NCI-H2107 (cell line): ENCODE measurements at places on chromosomes 2 and 18.

DNA sequence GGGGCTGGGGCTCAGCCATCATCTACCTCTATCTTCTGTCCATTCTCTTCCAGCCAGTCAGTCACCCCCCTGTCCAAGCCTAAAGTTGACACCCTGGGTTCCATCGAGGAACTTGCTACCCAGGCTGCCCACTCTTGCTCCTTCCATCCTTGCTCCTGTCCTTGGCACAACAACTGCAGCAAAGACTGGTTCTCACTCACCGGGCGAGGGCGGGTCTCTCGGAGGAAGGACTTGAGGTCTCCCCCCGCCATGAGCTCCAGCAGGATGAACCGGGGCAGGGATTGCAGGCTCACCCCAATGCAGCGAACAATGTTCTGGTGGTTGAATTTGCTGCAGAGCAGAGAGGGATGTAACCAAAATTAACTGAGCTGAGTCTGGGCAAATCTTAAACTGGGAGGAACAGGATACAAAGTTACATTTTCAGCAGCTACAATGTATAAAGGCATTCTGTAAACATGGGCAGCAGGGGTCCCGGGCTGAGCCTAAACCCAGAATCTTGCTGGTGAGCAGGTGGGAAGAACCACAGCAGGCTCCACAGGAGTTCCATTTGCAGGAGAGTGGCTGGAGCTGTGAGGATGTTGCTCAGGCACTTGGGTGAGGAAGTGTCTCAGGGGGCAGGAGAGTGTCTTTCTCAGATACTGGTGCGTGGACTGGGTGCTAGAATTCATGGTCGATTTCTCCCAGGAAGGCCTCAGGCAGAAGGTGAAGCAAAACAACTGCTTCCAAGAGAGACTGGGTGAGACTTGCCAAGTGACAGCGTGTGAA is 105.5 kb downstream of the CLIP4 start:
- DNase-seq = no peak

GRCh38 chr2:99975386-99975785 is 167.0 kb downstream of the AFF3 start:
- DNase-seq = no peak

GRCh38 chr2:54015798-54016699 is 45.3 kb upstream of the PSME4 start:
- DNase-seq = no peak

DNA sequence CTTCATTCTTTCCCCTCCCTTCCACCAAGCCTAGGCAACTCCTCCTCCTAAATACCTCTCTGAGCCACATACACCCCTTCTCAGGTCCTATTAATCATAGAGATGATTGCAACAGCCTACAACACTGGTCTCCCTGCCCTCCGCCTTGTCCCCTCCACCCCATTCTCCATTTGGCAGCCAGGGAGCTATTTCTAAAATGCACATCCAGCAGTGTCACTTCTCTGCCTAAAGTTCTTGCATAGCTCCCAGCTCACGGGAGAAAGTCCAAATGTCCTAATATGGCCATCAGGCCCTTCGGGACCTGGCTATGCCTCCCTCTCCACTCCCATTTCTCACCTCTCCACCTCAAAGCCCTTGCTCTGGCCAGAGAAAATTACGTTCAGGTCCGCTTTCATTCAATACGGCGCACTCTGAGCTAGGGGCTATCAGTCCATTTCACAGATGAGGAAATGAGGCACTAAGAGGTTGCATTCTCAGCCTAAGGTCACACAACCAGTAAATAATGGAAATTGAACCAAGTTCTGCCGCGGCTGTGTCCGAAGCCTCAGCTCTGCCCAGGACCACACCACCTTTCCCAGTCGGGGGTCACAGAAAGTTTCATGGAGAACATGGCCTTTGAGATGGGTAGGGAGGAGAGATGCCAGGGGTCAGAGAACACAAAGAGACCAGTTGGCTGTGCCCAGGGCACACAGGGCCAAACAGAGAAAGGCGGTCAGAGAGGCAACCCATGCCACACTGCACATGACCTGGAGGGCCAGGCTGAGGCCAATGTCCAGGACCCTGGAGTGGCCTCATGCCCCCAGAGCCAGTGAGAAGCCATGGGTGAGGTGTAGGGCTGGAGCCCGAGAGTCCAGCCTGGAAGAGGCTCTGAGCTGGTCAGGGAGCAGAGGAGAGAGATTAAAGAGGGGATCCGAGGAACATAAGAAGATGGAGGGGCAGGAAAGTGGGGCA is 72.8 kb downstream of the TNS1 start:
- no peak for DNase-seq

- DNase-seq = no peak
Measured at GRCh38 chr2:115118306-115118705, 675.9 kb downstream of the DPP10 start.

- no peak for DNase-seq
Measured at GRCh38 chr18:25661831-25662230, 309.9 kb upstream of the ZNF521 start.

DNA sequence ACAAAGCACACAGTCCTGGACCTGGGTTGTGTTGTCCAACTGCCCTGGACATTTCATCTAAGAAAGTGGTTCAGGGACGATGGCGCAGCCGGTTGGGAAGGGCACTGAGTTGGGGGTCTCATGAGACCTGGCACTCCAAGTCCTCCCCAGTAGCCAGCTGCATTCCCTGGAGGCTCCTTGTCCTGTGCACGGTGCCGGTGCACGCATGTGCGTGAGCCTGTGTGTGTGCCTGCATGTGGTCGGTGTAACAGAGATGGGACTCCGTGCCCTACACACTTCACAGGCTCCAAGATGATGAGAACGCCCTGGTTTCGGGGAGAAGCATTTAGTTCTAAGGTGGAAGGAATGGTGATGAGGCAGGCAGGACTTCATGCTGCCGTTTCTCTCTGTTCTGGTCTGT is 124.9 kb upstream of the PXDN start:
- DNase-seq = no peak
